ENCODE measurements at places on chromosomes 11 and 22.
A peak's percentile ranks its signal among the peaks of the same experiment; 100 is the strongest.

GRCh38 chr22:46011627-46012181 lies 34.7 kb upstream of the WNT7B start:
- DNase-seq = no peak

DNA sequence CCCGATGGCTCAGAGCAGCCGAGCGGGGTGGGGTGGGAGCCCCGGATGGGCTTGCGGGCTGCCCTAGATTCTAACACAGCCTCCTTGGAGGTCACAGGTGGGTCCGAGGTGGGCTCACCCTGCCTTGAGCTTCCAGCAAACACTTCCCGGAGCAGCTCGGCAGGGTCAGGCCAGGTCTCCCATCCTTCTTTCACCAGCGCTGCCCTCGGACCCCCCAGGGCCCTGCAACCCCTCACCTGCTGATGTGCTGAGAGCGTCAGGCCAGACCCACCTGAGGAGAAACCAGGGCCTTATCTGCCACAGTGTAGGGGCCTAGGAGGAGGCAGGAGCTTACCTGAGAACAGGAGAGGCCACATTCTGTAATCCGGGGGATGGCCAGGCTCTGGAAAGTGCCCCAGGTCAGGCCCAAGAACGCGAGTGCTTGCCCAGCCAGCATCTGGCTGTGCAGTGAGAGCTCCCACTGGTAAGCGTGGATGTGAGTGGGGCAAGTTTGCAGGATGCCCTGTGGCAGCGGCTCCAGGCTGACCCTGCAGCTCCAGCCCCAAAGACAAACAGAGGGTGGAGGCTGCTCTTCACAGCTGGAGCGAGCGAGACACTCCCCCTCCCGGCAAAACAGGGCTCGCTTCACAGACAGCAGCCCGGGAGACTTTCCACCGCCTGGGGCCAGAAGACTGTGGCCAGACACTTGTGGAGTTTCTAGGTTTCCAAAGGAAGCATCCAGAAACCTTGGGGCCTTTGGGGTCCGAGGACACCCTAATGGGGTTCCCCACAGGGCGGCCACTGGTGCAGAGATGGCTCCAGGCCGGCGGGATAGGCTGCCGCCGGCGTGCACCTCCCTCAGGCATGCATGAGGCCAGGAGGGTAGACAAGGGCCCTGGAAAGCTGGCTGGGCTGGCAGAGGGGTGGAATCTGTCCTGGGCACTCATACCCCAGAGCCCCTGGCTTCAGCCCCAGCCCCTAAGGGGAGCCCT lies at the start of gene IL17REL:
Gene IL17REL (minus strand): TSS at position 555 of the 971 bp plus-strand sequence. CDS start 119 bp downstream, at position 436.
- DNase-seq = no peak

DNA sequence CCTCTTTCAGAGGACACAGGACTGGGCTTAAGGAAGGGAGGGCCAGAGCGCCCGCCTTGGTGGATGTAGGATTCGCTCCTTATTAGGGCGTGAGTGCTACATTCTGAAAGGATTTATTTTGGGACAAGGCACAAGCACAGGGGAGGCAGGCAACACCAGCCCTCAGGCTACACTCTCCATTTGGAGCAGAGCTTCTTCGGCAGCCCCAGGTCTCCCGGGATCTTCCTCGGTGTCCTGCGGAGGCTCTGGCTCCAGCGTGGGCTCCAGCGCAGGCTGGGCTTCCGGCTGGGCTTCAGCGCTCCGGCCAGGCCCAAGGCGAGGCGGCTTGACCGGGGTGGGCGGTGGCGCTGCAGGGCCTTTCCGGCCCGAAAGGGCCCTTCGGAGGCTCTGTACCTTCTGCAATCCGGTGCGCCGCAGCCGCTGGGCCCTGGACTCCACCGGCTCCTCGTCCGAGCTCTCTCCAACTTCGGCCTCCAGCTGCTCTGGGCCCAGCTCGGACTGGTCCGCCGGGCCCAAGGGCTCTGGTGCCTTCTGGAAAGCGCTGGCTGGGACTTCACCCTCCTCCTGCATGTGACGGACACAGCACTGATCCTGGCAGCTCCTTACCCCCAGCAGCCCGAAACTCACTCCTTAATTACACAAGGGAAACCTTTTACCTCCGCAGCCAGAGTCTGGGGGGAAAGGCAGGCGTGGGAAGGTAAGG lies 1.1 kb downstream of the CAVIN3 start:
- no peak for DNase-seq

DNA sequence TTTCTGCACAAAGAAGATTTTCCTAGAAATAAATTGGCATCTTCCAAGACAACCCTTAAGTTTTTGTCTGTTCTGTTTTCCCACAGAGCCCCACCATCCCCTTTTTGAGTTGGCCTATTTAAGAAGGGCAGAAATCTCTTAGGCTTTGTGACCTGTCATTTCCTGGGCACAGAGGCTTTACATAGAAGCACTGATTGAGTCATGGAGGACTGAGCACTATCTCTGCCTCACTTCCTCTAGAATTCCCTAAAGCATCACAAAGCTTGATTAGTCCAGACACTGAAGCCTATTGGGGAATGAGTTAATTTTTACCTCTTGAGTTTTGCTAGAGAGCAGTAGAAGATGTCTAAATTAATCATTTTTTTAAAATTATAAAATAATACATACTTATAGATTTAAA lies 25.4 kb downstream of the TRIM44 start:
- no peak for DNase-seq

DNA sequence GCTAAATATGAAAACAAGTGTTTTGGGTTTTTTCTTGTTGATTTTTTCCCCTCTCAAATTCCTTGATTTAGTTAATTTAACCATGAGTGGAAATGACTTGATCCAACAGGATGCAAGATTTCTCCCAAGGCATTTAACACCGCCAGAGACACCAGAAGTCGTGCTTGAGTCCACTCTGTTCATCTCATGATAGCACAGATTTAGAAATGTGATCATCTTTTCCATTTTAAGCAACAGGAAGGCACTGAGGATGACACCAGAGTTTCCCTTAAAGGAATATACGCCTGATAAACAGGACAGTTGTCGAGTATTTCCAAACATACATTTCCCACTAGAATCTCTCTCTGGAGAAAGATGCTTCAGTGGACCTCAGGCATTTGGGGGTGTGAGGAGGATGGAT lies 318.7 kb downstream of the CADM1 start:
- DNase-seq = no peak

- peak; percentile 54 for DNase-seq
Observed at GRCh38 chr11:116901211-116901610, 63.8 kb upstream of the APOA1 start.

DNA sequence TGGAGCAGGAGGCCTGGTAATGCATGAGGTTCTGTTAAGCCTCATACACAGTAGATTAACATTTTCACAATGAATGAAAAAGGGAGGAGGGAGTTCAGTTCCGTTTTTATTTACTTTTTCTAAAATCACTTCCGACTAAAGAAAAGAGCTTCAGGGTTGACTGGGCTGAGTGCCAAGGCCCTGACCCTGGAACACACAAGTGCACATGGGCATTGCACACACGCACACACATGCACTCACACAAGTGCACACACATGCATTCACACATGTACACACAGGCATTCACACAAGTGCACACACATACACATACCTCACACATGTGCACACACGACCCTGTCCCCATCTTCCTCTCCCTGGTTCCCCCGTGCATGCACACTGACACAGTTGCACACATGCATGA lies 303.3 kb downstream of the BRD1 start:
- DNase-seq = no peak

DNA sequence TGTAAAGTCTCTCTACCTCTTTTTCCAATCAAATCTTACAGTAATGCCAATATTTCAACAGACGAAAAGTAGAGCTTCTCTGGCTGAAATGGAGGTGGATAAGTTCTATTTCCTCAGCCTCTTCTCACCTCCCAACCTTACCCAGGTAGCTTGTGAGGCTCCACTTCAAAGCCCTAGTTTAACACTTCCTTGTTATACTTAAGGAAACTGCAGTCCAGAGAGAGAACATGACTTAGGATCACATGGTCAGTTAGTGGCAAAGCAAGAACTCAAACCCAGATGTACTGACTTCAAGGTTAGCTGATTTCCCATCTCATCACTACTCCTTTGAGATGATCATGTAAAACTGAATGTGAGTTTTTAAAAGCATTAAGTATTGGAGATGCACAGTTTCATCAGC lies 32.5 kb downstream of the PAK1 start:
- no peak for DNase-seq
